ENCODE measurements at places on chromosomes 6 and 20. TPM values are rescaled to one million over a fixed set of nuclear protein-coding genes. Genes with fewer than 3 reads are reported as not detected.

GRCh38 chr20:50918403-50918802 is 12.8 kb downstream of the ADNP start:
- no peak for DNase-seq

Gene SYCP2
- total RNA-seq, result 2.1 TPM

- no peak for DNase-seq
These were observed 10.1 kb downstream of the CD164 start for GRCh38 chr6:109372130-109372529.

Gene XKR7
- total RNA-seq, result not detected

Gene CDC5L
- 14.1 TPM for total RNA-seq

- DNase-seq, result peak; percentile 8
These were observed 67.0 kb upstream of the FRMD1 start for GRCh38 chr6:168145747-168146596.

Gene ISM1
- total RNA-seq, result 2.2 TPM

Data from upper lobe of left lung (tissue), 6 donors.